ENCODE measurements at places on chromosomes 6 and 20.

DNA sequence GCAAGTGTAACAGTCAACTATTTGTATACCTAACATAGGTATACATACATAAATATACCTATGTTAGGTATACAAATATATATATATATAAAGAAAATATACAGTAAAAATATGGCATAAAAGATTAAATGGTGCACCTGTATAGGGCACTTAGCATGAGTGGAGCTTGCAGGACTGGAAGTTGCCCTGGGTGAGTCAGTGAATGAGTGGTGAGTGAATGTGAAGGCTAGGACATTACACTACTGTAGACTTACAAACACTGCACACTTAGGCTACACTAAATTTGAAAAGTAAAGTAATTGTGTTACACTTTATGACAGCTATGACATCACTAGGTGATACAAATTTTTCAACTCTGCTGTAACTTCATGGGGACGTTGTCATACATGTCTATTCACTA lies 65.6 kb downstream of the CDC5L start:
- no peak for DNase-seq

DNA sequence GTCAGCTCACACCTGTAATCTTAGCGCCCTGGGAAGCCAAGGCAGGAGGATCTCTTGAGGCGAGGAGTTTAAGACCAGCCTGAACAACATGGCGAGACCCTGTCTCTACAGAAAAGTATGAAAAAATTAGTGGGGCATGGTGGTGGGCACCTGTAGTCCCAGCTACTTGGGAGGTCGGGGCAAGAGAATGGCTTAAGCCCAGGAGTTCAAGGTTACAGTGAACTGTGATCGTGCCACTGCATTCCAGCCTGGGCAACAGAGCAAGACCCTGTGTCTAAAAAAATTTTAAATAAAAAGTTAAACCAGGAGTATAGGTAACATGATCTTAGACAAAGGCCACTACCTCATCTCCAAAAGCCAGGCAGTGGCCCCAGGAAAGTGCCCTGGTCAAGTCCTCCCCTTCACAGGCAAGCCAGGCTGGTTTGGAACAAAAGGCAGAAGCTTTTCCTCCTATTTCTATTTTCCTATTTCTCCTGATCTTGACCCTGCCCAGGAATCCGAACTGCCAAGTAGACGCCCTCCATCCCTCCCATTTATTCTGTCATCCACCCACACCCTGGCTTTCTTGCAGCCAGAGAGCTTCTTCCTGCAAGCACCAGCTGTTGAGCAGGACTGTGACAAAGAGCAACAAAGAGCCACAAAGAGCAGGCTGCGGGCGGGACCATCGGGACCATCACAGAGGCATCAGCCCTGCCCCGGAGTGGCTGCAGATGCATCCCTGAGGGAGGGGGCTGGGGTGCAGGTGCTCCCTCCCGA lies 149.9 kb upstream of the AFDN start:
- no peak for DNase-seq

GRCh38 chr6:42509765-42510164 lies 54.1 kb upstream of the UBR2 start:
- no peak for DNase-seq

- DNase-seq, result no peak
These were observed 728 bp upstream of the CEP162 start for GRCh38 chr6:84228198-84228543.

GRCh38 chr20:40304119-40304613 lies 384.9 kb downstream of the MAFB start:
- DNase-seq, result no peak

DNA sequence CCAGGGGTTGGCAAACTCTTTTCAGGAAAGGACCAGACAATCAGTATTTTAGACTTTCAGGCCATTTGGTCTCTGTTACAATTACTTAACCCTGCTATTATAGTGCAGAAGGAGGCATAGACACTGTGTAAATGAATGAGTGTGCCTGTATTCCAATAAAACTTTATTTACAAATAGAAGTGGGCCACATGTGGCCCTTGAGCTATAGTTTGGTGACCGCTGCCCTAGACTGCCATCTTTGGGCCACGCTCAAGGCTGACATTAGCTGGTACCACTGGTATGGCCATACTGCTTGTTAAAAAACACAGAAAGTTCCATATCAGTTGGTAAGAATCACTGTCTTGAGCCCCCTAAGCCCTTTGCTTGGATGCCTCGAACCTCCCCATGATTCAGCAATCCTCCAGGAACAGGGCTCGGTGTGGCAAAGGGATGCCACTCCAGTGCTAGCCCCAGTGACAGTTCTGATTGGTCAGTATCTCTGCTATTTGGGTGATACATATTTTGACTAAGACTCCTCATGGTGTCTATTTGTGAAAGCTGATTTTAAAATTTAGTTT lies 23.3 kb upstream of the SNRNP48 start:
- DNase-seq, result no peak

DNA sequence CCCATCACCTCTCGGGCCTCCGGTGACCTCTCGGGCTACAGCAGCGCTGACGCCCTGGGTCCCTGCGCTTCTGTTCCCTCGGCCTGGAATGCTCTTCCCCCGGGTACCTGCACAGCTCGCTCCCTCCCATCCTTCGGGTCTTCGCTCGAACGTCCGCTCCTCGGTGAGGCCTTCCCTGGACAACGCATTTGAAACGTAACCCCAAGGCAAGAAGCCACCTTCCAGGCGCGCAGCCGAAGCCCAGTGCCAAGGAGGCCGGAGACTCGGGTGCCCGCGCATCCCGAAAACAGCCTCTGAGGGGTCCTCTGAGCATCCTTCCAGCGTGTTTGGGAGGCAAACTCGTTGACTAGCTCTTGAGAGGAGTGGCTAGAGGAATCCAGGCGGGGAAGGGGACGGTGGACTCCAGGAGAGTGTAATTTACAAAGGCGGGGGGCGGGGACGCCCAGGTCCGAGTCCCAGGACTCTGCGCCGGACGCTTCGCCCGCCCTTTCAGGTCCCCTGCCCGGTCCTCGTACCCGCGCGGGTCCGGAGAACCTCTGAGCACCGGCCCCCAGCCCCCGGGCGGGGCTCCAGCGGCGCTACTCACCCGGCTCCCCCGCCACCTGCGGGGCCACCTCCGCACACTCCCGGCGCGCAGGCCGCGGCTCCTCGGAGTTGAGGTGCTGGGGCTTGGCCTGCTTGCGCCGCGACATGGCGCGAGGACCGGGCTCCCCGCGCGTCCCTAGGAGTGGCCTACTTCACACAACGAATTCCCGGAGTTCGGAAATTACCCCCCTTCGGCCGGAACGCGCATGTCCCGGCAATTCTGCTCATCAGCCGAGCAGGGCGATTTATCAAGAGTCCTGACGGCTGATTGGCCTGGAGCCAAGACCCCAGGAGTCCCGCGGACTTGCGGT lies 86.8 kb downstream of the ZFP64 start:
- DNase-seq, result no peak

DNA sequence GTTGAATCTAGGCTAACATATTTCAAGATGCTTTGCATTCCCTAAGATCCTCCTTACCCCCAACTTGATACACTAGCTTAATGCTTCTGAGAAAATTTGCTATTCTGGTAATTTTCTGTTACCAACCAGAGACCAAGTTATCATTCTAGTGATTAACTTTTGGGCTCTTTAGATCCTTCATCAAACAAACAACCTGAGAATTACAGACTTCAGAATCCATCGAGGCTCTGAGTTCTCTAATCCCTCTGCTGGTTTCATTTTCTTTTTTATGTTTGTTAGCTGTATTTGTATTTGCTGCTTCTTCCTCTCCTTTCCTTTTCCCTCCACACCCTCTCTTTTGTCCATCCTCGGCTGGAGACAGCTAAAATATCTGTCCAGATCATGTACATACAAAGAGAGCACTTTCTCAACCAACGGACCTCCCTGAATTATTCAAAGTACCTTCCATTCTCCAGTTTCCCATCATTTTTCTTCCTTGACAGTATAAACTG lies 98.7 kb upstream of the RIPOR2 start:
- DNase-seq, result no peak

DNA sequence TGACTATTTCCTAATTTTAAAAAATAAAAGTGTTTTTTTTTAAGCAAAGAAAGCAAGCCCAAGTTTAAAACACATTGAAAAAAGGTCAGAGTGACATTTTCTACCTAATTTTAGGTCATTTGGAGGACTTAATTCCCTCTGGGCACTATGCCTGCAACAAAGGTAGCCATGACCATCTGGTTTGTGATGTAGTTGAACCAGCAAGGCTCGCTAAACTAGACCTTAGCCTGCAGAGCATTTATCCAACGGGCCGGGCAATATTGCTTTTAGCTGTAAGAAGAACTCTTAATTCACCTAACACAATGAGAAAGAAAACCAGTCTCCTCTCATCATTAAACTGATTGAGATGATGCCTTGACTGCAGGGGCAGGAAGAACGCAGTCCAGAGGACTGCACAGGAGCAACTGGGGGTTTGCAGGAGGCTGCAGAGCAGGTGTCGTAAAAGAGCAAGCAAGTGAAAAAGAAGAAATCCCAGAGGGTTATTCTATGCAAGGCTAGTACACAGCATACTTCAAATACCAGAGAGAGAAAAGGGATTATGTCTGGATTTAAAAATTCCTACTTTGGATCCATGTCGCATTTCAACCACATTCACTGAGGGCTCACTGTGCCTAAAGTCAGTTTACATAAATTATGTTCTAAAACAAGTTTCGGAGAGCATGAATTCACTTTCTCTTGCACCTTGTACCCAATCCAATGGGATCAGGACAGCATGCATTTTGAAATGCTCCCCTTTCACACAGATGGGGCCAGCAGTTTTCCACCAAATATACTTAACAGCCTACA lies 12.8 kb downstream of the TRAF3IP2 start:
- DNase-seq, result no peak

GRCh38 chr20:12061466-12061865 lies 143.8 kb downstream of the BTBD3 start:
- no peak for DNase-seq

DNA sequence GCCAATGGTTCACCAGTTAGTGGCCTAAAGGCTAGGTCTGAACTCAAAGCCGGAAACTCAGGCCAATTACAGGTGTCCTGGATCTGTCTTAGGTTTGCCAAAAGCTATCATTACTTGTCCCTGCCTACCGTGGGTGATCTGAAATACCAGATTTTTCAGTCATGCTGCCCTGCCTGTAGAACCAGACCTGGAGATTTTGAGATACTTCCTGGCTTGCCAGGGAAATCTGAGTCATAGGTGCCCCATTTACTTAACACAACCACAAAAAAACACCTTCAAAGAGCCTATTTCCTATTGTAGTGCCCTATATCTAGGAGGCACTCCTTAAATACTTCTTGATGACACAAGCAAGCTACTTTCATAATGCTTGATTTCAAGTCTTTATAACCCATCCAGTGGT lies 13.9 kb upstream of the RANBP9 start:
- no peak for DNase-seq

- DNase-seq, result no peak
These were observed 352.9 kb downstream of the ESR1 start for GRCh38 chr6:152160346-152160745.

GRCh38 chr6:85449818-85450759 lies at the start of gene NT5E:
Gene NT5E, plus strand, starts transcription at chr6:85450083. Its CDS starts 57 bp downstream, at chr6:85450140.
- no peak for DNase-seq

GRCh38 chr6:169141671-169142537 lies 111.7 kb downstream of the THBS2 start:
- no peak for DNase-seq

DNA sequence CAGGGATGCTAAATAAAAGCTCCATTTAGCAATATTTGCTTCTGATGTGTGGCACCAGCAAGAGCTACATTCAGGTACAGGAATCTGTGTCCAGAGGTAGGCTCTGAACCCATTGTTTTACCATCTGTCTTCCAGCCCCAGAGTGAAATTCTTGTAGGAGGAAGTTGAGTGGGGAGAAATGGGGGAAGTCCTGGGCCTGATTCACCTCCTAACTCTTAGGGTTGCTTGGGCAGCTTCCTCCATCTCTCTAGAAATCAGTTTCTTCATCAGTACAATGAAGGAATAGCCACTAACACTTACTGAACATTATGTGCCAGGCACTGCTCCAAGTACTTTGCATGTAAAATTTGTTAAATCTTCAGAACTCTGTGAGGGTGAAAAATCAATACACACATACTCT lies 35.1 kb upstream of the TSPYL1 start:
- DNase-seq, result no peak

DNA sequence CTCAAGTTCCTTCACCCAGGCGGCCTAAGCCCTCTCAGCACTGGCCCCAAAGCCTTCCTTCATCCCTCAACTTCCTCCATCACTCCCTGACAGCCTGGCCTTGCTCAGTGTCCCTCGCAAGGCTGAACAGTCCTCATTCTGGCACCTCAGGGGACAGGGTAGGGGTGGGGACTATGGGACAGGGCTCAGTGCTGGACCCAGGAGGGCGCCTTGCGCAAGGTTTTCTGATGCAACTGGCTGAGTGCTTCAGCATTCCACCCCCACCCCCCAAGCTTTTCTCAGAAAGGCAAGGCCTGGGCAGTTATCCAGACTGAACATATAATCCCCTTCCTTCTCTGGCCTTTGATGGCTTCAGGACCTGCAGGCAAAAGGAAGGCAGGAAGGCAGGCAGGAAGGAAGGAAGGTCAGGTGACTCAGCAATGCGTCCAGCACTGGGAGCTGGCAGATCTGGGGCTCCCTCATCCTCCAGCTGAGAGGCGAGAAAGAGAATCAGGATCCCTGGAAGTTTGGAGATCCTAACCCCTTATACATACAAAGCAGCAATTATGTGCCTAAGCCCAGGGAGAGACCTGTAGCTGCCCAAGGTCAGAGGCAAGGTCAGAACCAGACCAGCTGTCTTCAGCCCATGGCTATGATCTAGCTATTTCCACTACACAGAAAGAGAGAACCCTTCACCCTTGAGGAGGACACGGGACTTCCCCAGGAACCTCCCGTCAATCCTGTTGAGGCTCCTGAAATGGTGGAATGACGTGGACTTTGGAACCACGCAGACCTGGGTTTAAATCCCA lies 8.6 kb upstream of the TRIB3 start:
- peak; percentile 68 for DNase-seq

GRCh38 chr6:21908161-21908848 lies 314.8 kb downstream of the SOX4 start:
- DNase-seq, result no peak

DNA sequence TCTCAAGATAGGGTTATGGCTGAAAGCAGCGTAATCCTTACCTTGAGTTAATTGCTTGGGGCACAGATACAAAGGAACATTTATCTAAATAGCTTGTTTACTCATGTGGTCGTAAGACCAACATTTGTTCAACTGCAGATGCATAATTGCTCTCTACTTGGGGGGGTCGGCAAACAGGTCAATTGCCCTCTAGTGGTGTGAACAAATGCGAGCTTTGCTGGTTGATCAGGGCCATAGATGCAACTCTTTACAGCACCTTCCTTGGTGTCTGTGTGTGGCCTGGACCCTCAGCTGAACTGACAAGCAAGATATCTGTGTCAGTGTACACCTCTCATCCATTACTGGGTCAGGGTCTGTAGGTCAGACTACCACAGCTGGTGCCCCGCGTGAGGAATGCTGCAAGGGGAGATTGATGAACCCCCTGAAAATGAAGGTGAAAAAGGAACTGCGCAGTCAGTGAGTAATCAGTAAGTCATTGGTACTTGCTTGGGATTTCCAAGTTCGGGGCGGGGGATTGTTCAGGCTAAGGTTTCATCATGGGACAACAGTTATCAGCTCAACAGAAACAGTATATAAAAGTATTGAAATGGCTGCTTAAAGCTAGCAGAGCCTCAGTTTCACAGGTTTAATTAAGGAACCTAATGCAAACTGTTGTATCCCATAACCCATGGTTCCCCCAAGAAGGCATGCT lies 24.0 kb downstream of the HLA-DPA1 start:
- no peak for DNase-seq

GRCh38 chr6:157068691-157069324 lies 254.5 kb downstream of the TMEM242 start:
- no peak for DNase-seq

- no peak for DNase-seq
These were observed 74.1 kb upstream of the MAP7 start for GRCh38 chr6:136624347-136624746.

GRCh38 chr6:123467392-123467791 lies 169.4 kb downstream of the TRDN start:
- DNase-seq, result no peak

GRCh38 chr6:8017276-8017701 lies 46.9 kb downstream of the BLOC1S5 start:
- DNase-seq, result no peak

All from HFF-Myc (cell line).